ENCODE measurements at places on chromosomes 5 and 9.

DNA sequence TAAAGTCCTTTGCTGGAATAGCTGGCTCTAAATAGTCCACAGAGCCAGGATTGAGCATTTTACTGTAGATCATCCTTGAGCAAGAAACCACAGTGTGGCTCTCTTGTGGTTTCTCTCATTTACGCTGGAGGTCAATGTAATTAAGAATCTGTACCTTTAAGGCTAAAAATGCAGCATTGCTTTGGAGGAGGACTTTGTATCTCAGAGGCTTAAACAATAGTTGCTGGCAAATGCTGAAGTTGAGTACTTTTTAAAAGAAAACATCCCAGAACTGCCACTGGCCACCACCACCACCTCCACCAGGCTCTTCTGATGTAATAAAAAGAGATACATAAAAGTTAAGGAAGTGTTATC lies 177.3 kb upstream of the ADAMTSL1 start:
- no peak for DNase-seq

DNA sequence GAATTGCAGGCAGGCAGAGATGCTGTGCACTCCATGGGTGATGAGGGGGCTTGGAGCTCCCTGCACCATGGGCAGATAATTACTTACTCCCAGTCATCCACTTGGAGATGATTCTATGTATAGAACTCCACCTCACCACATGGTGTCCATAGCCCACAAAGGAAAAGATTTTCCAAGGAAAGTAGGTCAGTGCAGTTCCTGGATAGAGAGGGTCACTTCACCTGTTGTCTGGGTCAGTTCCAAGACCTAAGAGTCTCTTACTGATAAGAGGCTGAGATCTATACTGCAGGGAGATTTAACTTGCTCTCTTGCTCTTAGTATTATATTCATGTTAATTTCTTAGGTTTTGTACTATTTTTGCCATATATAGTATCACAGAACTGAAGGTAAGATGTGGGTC lies 113.9 kb upstream of the BRINP1 start:
- no peak for DNase-seq

GRCh38 chr5:26940994-26941393 lies 97.4 kb downstream of the CDH9 start:
- DNase-seq = no peak

DNA sequence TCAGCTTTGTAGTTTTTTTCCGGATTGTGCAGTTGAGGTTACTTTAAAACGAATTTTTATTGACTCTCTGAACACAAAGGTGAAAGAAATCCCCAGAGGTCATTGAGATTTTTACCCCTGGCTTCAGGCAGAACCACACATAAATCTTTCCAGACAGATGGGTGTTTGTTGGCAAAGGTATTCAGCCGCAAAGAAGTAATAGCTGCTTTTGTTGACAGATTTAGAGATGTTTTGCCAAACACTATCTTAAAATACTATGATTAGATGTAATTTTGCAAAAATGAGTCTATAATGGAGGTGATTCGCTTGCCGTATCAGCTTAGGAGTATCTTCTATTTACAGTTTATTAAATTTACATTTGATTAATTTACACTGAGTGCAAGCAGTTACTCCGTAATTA lies 418.3 kb upstream of the CLINT1 start:
- DNase-seq = no peak

GRCh38 chr5:115374057-115374775 lies 77.8 kb upstream of the CCDC112 start:
- DNase-seq = no peak

DNA sequence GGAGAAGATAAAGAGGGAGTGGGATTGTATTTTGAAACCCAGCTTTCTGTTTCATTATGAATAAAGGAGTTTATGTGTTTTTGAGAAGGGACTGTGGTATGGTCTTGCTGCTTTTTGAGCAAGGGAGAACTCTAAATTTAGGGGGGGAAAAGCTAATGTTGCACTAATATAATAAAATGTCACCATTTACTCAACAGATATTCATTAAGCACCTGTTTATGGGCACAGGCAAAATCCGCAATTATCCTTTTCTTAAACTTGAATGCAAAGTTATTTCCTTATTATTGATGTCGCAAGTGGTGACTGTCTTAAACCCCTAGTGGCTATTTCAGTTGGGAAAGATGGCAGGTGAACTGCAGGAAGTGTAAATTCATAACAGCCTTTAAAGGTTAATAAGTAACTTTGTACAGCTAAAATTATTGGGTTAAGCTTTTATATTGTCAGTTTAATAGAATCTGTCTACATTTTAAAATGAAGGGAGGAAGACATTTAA lies 1.5 kb downstream of the CDC42SE2 start:
- no peak for DNase-seq

DNA sequence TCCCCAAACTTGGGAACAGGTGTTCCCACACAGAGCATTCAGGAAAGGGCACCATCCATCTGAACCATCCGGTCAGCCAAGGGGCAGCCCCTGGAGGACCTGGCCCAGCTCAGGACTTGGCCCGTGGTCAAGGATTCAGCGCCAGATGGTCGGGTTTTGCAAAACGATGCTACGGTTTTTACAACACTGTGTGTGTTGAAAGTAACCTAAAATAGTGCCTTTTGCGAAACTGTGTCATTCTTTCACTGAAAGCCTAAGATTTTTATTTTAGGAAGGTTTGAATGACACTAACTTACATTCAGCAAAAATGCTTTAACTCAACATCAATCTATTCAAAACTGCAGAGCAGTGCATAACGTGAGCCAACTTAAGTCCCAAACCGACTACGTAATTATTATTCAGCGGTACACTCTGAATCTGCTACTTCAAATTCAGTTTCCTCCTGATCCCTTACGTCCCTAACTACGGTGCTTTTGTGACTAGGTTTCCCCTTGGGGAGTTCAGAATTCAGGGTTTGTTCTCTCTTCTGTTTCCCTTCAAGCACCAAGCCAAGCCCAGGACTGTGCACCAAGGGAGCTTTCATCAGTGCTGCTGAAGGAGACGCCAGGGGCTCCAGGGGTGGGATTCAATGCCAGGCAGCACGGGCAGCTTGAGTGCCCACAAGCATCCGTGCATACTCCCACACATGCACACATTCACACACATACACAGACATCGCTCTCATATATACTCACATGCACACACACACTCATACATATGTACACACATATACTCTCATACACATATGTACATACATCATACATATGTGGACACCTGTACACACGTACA lies 25.8 kb downstream of the LPCAT1 start:
- no peak for DNase-seq

DNA sequence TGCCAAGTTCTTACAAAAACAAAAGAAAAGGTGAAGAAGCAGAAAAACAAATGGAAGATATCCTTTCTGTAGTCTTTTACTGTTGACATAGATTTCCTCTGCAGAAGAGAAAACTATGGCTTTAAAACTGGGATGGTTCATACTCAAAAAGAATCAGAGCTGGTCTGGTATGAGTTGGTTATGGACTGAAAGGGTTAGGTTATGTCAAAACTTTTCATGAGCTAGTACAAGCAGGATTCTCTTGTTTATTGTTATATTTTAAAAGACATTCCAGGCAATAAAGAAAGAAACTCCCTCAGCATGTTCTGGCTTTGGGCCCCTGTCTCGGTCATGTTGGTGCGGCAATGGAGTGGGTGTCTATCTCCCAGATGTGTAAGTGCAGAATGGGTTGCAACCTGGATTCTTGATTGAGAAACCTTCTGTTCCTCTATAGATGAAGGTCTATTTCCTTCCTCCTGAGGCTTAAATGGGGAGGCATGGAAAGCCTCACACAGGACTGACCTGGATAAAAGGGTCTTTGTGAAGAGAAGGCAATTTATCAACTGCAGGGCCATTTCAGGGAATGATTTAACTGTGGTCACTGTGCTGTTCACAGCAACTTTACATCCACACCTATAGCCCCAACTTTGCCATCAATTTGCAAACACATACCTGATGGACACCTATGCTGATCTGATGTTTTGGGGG lies 209.6 kb upstream of the TNC start:
- no peak for DNase-seq

- DNase-seq = peak; percentile 52
Observed at GRCh38 chr9:136244122-136244968, 1.3 kb downstream of the QSOX2 start.

Measured in stimulated activated CD4-positive, alpha-beta T cell treated with anti-CD3 and anti-CD28 coated beads, Interleukin-2, amount 100 ng/mL, for 48 hours (primary cell).